ENCODE measurements at places on chromosomes 6 and 20. TPM values are rescaled to one million over a fixed set of nuclear protein-coding genes. Genes with fewer than 3 reads are reported as not detected.
A peak's percentile ranks its signal among the peaks of the same experiment; 100 is the strongest.

DNA sequence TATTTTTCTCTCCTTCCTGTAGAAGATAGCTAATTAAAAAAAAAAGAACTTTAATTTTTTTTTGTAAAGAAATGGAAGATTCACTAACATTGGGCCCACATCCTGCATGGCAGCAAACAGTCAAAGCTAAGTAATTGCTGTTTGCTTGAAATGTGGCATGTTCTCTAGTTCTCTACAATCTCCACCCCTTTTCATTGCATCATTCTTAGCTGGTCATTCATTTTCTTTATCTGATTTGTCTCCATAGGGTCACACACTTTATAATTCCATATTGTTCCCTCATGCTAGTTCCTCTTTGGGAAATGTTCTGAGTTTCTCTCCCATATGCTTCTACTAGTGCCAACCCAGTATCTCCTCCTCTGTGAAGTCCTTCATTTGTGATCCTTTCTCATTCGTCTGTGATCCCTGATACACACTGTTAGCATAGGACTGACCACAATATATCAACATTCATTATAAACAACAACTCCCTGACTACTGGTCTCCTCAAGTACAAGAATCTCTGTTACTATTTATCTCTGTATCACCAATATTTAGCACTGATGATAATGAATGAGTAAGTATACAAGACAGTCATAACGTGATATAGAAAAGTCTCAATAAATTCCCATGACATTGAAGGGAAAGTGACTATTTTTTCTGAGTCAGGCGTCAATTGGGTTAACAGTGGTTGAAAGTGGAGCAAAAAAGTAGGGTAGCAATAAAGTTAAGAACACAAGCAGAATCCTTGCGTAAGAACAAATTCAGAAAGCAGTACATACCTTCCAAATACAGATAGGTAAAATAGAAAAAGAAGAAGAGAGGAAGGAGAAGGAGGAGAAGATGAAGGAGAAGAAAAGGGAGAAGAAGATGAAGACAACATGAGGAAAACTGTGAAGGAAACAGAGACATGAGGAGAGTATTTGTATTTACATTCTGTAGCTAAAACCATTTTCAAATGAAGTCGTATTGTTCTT lies 33.2 kb upstream of the MYB start:
- DNase-seq = no peak

GRCh38 chr6:91490671-91491301 lies 903.9 kb upstream of the MAP3K7 start:
- DNase-seq = no peak

DNA sequence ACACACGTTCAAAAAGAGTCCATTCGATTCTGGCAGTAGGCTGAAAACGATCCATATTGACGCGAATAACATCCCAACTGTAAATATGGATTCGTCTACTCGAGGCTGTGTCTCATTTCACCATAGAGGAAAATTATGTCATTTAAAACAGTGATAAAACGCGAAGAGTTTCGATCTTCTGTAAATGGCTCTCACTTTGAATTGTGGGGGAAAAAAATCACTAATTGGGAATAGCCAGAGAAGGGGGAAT lies 845 bp upstream of the MARCKS start:
- no peak for DNase-seq

DNA sequence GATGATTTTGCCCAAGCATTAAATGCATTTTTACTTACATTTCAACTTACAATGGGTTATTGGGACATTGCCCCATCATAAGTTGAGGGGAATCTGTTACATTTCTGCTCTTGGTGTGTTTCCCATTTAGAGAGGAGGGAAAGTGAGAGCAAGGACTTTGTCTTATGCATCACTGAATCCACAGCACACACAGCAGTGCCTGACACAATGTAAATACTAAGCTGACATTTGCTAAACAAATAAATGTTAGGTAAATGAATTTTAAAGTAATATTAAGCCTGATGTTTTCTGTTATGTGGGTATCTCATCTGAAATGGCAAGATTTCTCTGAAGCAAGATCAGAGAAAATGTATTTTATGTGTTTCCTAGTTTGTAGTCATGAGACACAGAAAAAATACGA lies 143.6 kb upstream of the STXBP5 start:
- DNase-seq = no peak

The ARG1 gene
- 1,138 TPM for total RNA-seq

- DNase-seq = peak; percentile 64
Observed at GRCh38 chr20:59525500-59526241, 78.7 kb upstream of the PHACTR3 start.

- DNase-seq = no peak
Observed at GRCh38 chr6:66200390-66200789, 493.4 kb upstream of the EYS start.

DNA sequence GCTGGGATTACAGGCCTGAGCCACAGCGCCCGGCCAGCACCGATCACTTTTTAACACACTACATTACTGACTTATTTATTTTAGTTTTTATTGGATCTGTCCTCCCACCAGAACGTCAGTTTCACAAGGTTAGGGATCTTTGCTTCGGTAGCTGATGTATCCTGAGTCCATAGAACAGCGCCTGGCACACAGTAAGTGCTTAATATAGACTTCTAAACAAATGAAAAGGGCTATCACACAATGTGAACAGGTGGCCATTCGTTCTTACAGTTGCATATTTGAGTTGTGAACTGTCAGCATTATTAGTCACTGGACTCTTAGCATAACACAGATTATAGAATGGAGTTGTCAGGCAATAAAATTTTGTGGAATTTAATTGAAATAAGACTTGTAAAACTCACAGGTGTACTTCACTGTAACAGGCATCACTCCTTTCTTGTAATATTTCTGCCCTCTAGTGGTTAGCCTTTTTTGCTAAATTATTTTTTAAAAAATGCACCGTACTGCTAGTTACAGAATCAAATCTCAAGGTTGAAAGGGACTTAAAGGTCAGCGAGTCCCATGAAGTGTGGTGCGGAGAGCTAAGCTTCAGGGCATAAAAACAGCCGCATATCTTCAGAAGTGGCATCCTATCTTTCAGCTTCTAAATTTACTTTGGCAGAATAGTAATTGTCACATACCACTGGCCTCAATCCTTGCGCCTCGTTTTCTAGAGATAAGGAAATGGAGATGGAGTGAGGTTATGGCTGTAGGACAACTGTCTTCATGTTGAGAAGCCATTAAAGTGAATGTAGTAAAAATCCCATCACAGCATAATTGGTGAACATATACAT lies 3.4 kb upstream of the TBC1D7 start:
- no peak for DNase-seq

The HUS1B gene
- 0.23 TPM for total RNA-seq

DNA sequence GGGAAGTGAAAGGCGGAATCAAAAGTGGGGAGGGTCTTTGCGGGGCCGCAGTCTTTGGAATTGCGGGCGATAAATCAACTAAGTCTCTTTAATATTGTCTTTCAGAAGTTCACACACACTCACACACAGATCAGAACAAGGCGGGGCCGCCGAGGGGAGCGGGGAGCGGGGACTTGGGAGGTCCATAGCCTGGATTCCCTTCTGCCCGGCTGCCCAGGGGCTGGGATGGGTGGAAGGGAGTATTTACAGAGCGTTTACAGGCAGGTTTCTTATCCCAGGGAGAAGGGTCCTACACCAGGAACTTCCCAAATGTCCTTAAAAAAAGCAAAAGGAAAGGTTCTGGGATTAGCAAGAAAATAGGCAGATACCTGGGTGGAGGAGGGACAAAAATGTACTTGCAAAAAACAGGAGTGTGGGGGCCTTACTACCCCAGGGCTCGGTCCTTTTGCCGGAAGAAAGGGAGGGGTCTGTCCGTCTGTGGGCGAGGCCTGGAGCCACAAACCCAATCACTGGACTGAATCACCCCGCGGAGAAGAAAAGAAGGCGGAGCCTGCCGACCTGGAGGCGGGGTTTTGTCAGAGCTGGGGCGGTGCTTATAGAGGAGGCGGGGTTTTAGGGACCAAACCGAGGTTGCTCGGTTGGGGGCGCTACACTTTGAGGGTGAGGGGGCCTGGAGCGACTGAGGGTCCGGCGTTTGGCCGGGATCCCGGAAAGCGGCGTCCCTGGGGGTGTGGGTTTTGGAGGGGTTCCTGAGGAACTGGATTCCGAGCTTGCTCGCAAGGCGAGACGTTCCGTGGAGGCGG lies 3.2 kb downstream of the PRRT1 start:
- peak; percentile 60 for DNase-seq

DNA sequence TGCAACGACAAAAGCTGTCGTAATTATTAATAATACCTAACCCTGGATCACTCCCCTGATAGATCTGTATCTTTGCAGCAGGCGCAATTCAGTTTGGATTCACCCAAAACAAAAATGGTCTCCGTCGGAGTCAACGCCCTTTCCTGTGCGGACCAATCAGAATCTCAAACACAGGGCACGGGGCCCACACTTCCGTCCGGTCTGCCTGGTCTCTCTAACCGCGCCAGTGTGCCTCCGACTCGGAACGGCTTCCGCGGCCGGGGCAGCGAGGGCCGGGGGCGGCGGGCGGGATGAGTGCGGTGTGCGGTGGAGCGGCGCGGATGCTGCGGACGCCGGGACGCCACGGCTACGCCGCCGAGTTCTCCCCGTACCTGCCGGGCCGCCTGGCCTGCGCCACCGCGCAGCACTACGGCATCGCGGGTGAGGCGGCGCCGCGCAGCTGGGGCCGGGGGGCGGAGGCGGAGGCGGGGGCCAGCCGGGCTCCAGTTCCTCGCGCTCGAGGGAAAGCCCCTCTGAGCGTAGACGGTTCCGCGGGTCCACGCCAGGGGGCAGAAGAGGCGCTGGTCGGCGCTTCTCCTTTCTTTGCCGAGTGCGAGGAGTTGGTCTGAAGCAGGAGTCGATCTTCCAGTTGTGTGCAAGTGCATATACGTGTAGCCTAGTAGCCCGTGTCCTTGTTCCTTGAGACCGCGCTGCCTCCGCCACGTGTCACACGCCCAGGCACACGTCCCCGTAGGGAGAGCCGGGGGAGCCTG lies at the start of gene PEX7:
TSS of gene PEX7 (plus strand) at position 217 of the 752 bp plus-strand sequence. CDS start at position 291, 74 bp downstream.
- DNase-seq = peak; percentile 94

The TREM1 gene
- 0.25 TPM for total RNA-seq

- DNase-seq = no peak
Observed at GRCh38 chr20:16203096-16203495, 370.2 kb downstream of the KIF16B start.

The SNAP25 gene
- not detected for total RNA-seq

The PRELID3B gene
- 16.4 TPM for total RNA-seq

DNA sequence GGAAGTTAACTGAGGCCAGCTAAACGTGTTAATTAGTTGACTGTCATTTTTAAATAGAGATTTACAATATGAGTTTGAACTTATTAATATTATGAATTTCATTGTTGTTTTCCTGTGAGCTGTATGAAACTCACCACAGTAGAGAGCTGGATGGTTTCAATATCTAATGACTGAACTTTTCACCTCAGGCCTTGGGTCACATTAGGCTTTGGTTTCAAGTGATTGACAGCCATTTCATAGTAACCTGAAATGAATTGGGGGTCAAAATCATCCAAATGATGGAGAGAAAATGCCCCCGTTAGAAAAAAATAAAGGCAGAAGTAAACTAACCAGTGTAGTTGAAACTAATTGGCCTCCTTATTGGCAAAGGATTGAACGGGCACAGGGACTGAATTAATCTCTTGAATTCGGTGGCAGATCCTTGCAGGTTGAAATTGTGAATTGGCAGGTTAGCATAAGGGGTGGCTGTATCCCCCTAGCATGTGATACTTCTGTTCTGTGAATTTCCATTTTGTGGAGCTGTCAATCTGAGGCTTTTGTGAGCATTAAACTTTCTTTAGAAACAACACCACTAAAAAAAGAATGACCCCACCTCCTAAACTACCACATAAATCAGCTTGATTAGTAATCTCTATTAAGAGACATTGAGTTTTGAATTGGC lies 155.1 kb upstream of the MMS22L start:
- no peak for DNase-seq

The ZBTB2 gene
- total RNA-seq = 2.7 TPM

The COL9A1 gene
- not detected for total RNA-seq
